ENCODE measurements at places on chromosomes 4 and X.

DNA sequence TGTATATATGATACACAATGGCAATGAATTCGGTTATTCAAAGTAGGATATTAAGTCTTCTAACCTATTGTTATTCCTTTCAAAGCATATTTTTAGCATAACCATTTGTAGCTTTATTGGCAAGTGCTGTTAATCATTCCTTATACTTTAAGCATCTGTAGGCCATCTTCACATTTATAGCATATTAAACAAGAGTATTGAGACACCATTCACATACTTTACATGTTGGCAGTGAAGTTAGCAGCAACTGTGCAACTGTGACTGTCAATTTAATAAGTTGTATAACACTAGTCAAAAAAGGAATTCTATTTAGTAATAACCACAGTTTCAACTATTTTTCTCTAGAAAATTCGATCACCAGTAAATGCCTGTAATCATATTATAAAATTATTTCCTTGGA lies 107.3 kb upstream of the MYOZ2 start:
- DNase-seq = no peak

DNA sequence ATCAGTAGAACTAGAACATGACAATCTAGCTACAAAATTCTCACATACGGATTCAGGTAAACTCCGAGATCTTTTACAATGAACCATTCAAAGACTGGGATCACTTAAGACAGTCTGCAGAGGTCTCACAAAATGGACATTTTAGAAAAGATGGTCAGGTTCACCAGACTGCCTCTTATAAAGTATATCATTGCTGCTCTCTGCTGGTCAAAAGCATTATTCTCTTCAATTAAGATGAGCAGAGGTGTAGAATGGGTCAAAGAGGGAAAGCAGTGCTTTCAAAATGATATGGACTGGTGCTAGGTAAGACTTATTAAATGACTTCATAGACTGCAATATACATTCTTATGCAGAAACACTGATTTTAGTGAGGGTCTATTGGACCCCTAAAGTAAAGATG lies 434.7 kb downstream of the PACRGL start:
- DNase-seq = no peak

GRCh38 chr4:168304744-168305459 lies 13.7 kb downstream of the DDX60 start:
- no peak for DNase-seq

DNA sequence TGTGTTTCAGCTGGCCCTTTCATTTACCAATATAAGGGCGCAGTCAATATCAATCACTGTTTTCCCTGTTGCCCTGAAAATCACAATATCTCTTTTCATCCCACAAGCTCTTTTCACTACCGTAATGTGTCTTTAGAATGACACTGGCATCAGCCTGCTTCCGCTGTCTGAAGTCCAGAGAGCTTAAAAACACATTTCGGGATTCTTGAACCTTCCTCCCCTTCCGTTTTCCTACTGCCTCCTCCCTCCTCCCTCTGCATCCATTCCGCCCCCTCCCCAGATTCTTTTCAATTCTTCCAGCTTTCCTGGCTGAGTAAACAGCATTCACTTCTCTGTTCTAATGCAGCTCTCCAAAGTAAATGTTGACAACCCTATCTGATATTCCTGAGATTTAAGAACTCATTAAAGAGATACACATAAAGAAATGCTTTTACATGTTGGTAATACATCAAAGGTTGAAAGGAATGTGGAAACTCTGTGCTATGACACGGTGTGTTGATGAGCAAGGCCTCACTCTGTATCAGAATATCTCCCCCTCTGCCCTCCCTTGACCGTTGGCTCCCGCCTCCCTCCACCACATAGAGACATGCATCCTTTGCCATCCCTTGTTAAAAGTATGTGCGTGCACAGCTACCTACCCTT lies 83.5 kb upstream of the SPRY1 start:
- DNase-seq = no peak

- DNase-seq = no peak
These were observed 46.7 kb downstream of the RUFY3 start for GRCh38 chr4:70768301-70768948.

DNA sequence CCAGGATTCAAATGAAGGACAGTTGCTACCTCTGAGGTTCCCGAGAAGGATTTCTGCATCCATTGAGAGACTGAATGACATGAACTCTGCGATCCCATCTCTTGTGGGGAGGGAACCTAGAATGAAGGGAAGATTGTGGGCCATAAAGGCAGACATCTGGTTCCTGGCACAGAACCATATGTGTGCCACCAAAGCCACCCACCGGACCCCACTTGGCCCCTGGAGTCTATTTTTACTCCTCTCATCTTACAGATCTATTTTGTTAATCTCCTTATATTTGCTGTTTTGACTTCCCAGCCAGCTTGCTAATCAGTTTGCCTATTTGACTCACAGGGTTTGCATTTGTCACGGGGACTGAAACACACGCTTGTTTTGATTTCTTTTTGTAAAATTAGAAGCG lies 7.3 kb downstream of the SOD3 start:
- DNase-seq = no peak

- DNase-seq = peak; percentile 86
These were observed at the start of gene ATP8A1 for GRCh38 chr4:42656944-42657792. ATP8A1 (minus strand) TSS chr4:42657105; CDS start chr4:42656873, 232 bp downstream.

GRCh38 chrX:115948018-115948923 lies 222.3 kb upstream of the AGTR2 start:
- no peak for DNase-seq

DNA sequence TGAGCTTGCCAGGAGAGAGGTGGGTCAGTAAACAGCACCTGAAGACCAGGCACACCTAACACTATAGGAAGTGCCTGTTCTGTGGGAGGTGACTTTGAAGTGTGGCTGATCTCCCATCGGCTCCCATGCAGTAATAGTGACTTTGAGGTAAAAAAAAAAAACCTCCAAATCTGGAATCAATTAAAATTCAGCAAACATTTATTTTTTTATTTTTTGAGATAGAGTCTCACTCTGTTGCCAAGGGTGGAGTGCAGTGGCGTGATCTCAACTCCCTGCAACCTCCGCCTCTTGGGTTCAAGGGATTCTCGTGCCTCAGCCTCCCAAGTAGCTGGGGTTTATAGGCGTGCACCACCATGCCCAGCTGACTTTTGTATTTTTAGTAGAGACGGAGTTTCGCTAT lies 32.4 kb downstream of the ARHGAP10 start:
- no peak for DNase-seq

DNA sequence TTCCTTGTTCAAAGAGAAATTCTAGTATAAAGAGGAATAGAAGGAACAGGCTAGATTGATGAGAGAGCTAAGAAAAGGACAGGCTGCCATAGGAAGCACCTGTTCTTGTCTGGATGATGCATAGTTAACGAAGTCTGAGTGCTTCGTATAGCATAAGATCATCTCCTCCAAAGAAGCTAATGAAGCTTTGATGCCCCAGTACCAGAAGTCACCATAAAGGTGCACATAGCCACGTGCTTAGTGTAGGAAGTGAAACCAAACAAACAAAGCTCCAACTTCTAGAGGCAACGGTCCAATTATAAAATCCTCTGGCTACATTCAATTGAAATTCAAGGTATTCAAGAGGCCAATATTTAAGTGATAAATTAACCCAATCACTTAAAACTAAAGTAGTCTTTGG lies 31.0 kb downstream of the AFAP1 start:
- DNase-seq = no peak

GRCh38 chr4:15653864-15654592 lies 1.1 kb downstream of the FBXL5 start:
- no peak for DNase-seq

DNA sequence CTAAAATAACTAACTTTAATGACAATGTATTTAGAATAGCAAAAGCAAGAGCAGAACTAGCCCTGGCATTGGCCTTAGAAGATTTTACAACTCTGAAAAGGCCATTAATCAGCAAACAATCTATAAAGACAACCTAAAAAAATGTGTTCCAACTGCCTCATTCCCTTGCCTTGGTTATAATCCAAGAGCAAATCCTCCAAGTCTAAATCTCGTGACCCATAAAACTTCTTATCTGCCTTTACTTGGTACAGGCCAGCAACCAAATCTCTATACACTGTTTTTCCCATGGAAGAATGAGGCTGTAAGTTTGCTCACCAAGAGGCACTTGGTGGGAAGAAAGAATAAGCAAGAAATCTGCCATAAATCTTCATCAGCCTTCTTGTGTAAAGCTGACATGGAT lies 175.3 kb upstream of the MID1 start:
- DNase-seq = no peak

DNA sequence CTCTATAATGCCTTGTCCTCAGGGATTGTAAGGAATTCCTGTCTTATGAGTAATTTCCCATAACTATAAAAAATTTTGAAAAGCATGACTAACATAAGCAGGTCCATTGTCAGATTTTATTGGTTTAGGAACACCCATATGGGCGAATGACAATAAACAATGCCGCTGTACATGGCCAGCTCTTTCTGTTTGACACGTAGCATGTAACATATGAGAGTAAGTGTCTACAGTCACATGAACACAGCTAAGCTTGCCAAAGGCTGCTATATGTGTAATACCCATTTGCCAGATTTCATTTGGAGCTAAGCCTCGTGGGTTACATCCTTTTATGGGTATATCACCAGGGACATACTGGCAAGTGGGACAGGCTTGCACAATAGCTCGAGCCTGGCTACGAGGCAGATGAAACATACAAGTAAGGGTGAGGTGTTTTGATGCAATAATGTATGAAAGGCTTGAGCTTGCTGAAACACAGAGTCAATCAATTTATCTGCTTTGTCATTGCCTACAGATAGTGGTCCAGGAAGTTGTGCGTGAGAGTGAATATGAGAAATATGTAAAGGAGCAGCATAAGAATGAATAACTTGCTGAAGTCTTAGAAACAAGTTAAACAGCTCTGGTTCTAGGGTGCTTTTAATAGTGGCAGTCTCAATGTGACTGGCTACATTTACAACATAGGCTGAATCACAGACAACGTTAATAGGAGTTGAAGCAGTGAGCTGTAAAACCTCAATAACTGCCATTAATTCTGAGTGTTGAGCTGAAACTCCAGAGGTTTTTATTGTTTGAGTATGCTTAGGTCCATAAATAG lies 67.4 kb upstream of the UGT2B10 start:
- no peak for DNase-seq

- DNase-seq = no peak
These were observed 320.8 kb downstream of the ADAM29 start for GRCh38 chr4:175238827-175239517.

GRCh38 chr4:133484287-133484686 lies 335.2 kb downstream of the PCDH10 start:
- no peak for DNase-seq

GRCh38 chrX:47637546-47638195 lies 7.9 kb upstream of the CFP start:
- no peak for DNase-seq

- DNase-seq = no peak
These were observed 138.0 kb downstream of the NSUN7 start for GRCh38 chr4:40887764-40888131.

DNA sequence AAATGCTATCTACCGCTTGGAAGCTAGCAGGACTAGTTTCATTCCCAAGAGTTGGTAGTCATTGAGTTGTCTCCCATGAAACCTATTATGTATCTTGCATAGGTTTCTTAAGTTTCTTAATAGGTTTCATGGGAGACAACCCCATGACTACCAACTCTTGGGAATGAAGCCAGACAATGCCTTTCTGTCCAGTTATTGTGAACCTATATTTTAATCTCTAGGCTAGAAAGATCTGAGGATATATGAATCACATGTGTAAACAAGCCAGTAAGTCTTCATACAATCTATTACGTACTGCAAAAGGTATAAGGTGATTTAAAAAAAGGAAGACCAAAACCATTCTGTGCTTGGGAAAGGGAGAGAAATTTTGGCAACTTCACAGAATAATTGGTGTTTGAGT lies 162.6 kb downstream of the INPP4B start:
- no peak for DNase-seq

DNA sequence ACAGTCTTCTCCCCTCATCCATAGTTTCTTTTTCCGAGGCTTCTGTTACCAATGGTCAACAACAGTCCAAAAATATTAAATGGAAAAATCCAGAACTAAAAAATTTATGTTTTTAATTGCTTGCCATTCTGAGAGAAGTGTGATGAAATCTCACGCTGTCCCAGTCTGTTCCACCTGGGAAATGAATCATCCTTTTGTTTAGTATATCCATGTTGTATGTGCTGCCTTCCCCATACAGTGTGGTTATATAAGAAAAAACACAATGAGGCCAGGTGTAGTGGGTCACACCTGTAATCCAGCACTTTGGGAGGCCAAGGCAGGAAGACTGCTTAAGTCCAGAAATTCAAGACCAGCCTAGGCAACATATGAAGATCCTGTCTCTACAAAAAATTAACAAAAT lies 161.6 kb downstream of the CHIC2 start:
- DNase-seq = no peak

DNA sequence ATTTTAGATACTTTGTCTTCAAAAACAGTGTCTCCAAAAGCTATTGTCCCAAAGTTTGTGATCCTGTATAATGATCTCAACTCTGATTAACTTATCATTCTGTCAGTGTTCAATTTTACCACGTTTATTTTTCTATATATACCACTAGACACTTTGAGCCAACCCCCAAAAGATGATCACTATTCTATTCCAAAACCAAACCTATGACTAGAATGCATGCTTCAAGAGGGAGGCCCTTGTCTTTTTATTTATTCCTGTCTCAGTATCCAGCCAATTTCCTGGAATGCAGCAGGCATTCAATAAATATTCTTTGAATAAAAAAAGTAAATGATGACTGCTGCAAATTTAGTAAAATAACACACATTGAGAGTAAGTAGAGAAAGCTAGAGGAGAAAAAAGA lies 275.6 kb downstream of the LDB2 start:
- DNase-seq = no peak

DNA sequence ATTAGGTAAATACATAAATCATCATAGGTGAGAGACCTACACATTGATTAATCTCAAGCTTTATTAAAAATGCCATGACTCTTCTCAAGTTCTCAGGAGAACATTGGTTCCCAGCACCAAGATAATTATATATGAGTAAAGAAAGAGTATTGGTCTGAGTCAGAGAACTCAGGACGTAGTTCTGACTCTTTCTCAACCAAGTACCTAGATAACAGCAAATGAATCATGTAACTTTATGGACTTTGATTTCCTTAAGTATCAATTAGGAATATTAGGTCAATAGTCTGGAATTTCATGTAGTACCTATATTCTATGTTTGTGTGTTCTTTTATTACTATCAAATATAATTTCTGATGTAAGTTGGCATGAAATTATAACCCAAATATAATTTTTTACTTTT lies 409.9 kb downstream of the GABRG1 start:
- DNase-seq = no peak

DNA sequence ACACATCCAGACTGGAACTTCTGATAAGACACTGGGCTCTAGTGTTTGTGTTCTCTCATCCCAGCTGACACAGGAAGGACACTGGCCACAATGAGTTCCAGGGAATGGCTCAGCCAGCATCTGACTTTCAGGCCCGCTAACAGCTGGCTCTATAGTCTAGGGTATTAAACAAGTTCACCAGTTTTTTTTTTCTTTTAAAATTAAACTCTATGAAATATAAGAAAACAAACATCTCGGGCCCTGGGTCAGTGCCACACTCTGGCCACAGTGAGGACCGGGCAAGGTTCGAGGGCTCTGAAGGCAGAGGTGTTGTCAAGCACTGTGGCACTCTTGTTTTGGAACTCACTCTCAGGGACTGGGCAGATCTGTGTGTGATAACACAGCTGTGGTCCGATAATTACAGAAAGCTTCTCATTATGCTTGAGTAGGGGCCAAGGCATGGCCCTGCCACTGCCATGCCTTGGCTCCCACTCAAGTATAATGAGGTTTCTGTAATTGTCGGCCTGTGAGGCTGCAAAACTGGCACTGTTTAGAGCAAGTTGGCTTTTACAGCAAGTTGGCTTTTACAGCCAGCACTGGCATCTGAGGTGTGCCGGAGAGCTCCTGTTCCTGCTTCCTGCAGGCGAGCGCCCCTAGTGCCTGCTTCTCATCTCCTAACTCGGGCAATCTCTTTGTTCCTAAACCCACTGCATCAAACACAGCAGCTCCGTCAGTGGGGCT lies 62.8 kb downstream of the PPP1R2C start:
- no peak for DNase-seq

Measured in T-helper 22 cell (primary cell).